Stimulated activated CD8-positive, alpha-beta memory T cell treated with anti-CD3 and anti-CD28 coated beads, Interleukin-2, amount 100 ng/mL, for 1 hour (primary cell): ENCODE measurements at places on chromosomes 4 and X.

DNA sequence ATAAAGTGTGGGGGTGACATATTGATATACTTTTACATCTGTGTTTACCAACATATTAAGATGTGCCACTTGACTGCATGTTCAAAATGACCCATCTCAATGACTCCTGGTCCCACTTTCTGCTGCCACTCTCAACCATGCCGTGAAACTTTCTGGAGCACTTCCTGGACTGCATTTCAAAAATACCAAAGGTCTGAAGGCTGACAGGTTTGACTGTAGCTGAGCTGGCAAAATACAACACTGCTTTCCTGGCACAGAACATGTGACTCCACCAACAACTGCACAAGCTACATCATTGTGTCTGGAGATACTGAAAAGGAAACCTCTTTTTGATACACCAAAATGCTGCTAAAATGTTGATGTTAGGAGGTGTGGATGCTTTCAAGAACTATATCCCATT lies 184.8 kb downstream of the UNC5C start:
- DNase-seq = no peak

DNA sequence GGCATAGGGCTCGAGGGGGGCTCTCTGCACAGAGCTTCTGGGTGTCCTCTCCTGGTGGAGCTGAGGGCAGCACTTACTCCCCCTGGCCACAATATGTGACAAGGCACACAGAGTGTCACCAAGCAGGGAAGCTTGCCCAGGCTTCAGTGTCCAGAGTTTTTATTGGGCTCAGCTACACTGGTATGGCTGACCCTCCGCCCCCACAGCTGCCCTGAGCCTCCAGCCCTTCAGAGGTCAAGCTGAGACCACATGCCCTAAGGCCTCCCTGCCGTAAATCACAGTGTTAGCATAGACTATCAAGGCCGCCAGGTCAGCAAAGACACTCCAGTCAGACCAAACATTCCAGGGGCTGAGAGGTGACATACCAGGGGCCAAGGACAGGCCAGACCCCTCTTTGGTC lies 59.0 kb downstream of the EVC start:
- no peak for DNase-seq

DNA sequence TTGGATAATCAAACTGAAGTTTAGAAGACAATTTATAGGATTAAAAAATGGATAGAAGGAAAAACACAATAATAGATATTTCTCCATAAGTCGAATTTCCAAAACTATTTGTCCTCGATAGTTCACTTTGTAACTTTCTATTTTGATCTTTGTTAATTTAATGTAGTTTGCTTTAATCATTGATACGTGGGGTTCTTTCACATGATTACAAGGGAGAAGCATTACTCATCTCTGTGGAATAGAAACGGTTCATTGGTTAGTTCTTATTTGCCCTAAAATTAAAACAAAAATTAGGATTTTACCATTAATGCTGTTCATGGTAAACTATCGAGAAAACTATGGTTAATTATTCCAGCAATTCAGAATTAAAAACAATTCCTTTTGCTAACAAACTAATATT lies 2.1 kb downstream of the TET2 start:
- DNase-seq = no peak

GRCh38 chr4:100841911-100842310 lies 324.1 kb upstream of the EMCN start:
- DNase-seq = no peak

GRCh38 chrX:129654652-129655546 lies at the start of gene APLN:
APLN (minus strand) TSS chrX:129654956; CDS start chrX:129654630, 326 bp downstream.
- DNase-seq = no peak

- no peak for DNase-seq
Observed at GRCh38 chrX:40166582-40166981, 68.8 kb upstream of the BCOR start.

- DNase-seq = no peak
Observed at GRCh38 chr4:71941001-71941400, 90.8 kb upstream of the NPFFR2 start.

DNA sequence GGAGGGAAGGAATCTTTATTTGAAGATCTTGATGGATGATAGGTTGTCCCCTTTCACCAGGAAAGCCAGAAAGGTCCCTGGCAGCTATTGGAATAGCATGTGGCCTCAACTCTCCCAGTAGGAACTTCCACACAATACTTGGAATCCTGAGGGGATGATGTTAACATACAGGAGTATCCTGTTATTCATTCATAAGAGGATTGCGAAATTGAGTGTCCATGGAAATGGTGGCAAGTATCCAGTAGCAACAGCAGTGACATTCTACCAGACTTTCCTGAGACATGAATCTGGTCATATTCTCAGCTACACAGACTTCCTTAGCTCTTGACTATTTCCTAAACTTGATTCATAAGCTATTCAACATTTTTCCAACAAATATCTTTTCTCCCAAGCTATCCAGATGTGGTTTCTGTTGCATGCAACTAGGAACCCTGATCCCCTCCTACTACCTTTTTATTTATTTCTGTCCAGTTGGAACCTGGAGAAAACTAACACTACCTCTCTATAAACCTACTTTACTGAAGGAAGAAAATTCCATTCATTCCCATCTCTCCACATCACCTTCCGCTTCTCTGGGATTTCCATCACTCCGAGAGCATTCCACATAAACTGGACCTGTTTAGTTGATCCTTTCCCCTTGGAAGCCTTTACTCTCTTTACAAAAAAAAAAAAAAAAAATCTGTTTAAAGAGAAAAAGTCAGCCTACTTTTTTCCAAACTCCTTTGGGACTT lies 101.8 kb downstream of the ANXA5 start:
- DNase-seq = no peak

DNA sequence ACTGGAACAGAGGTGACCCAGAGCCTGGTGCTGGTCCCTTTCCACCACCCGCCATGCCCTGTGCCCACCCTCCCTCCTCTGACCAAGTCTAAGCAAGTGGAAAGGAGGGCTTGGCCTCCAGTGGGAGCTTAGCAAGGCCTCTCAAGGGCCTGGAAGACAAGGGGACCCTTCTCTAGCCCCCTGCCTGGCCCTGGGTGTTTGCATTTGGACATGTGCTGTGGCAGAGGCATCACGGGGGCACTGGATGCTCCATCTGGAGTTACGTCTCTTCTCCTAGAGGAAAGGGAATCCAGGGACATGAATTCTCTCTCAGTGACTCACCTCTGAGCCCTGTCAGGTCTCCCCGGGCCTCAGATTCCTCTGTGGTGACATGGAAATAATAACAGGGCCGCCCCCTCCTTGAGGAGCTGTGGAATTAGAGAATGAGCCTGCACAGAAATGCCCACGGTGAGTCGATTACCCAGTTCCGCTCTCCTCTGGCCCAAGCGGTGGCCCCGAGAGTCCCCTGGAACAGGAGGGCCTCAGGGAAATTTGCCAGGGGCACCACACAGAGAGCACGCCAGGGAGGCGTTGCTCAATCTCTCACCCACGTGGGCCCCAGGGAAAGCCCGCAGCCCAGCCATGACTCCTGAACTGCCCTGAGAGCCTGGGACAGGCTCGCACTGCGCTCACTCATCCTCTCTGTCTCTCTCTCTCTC lies 189.6 kb downstream of the BCOR start:
- DNase-seq = no peak

GRCh38 chr4:55186123-55186522 lies 60.7 kb upstream of the KDR start:
- DNase-seq = no peak

GRCh38 chr4:81796790-81797528 lies 325.3 kb upstream of the RASGEF1B start:
- DNase-seq = no peak

GRCh38 chr4:150079081-150079581 lies 886 bp downstream of the DCLK2 start:
- DNase-seq = no peak

DNA sequence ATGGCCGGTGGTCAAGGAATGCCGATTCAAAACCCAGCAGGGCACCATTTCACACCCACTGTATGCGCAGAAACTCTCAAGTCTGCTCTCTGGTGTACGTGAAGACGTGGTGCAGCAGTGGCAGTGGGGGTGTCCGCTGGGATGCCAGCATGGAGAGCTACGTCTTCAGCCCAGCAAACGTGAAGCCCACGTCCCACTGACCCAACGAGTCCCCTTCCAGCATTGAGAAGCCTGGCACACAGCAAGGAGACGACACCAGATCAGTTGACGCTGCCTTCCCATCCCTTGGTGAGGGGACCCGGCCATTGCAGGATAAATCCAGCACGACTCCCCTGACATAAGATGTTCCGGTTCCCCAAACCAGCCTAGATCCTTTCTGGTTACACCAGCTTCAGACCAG lies 2.2 kb upstream of the PLXNB3 start:
- DNase-seq = no peak

GRCh38 chr4:181538431-181538830 lies 704.8 kb upstream of the TENM3 start:
- DNase-seq = no peak

GRCh38 chr4:152247271-152247975 lies 288.5 kb downstream of the FBXW7 start:
- no peak for DNase-seq

- DNase-seq = no peak
Observed at GRCh38 chr4:109091727-109092409, 210.6 kb downstream of the COL25A1 start.

DNA sequence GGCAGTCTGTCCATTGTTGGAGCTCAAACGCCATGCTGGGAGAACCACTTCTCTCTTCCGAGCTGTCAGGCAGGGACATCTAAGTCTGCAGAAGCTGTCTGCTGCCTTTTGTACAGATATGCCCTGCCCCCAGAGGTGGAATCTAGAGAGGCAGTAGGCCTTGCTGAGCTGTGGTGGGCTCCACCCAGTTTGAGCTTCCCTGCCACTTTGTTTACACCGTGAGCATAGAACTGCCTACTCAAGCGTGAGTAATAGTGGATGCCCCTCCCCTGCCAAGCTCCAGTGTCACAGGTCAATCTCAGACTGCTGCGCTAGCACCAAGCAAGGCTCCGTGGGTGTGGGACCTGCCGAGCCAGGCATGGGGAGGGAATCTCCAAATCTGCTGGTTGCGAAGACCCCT lies 145.7 kb downstream of the VSIG4 start:
- DNase-seq = peak; percentile 2

DNA sequence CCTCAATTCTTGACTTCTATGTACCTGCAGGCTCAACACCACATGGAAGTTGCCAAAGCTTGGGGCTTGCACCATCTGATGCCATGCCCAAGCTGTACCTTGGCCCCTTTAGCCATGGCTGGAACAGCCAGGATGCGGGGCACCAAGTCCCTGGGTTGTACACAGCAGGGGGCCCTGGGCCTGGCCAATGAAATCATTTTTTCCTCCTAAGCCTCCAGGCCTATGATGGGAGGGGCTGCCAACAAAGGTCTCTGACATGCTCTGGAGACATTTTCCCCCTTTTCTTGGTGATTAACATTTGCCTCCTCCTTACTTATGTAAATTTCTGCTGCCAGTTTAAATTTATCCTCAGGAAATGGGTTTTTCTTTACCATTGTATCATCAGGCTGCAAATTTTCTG lies 1428.1 kb downstream of the C4orf33 start:
- no peak for DNase-seq

DNA sequence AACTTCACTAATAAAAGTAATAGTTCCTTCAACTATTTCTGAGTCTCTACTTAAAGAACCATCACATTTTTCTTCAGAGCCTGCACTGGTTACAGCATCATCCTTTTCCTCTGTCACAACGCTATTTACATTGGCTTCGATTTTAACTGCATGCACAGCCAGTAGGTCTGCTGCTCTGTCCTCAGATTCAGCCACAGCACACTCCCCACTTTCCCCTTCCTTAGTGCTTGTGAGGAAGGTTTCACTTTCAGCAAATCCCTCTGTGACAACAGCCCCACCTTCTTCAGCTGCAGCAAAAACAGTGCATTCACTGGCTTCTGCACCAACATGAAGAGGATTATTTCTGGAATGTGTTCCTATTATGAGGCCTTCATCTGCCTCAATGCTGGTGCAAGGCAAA lies 25.7 kb downstream of the BOD1L1 start:
- no peak for DNase-seq

DNA sequence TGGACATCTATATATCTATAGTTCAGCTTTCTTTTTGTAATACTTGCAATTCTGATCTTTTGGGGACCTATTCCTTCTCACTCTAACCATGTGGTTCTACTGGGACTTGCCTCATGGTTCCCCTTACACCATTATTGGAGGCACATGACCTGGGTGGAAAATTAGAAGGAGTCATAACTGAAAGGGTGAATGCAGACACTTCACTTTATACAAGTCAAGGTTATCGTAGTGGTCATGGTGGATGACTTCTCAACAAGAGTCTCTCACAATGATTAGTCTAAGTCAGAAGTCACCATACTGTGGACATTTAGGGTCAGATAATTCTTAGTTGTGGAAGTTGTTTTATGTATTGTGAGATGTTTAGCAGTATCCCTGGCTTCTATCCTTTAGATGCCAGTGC lies 10.5 kb upstream of the EIF4E start:
- no peak for DNase-seq

DNA sequence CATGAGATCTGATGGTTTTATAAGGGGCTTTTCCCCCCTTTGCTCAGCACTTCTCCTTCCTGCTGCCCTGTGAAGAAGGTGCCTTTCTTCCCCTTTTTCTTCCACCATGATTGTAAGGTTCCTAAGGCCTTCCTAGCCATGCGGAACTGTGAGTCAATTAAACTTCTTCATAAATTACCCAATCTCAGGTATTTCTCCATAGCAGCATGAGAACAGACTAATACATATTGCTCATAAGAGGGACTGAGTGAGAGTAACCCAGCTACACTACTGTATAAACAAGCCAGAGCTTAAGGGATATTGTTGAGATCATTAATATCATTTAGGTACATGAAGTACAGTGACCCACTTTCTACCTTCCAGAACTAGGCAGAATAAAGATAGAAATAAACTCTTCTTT lies 102.9 kb downstream of the TEX13A start:
- no peak for DNase-seq

- no peak for DNase-seq
Observed at GRCh38 chrX:45006002-45006800, 133.2 kb downstream of the KDM6A start.

DNA sequence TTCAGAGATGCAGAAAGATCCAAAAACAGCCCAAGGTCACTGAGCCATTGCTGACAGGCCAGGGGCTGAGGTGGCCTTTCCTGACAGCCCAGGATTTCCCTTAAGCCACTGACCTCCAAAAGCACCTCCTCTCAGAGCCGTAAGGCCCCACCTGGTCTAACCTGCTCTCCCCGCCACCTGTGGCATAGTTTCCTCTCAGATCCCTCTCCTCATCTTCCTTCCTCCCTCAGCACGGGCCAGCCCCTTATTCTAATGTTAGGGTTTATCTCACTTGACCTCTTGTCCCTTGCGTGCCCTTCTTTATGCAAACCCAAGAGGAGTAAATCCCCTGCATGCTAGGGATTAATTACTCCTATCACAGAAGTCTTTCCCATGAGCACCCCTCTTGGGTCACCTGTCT lies 113.0 kb downstream of the RBM47 start:
- no peak for DNase-seq

DNA sequence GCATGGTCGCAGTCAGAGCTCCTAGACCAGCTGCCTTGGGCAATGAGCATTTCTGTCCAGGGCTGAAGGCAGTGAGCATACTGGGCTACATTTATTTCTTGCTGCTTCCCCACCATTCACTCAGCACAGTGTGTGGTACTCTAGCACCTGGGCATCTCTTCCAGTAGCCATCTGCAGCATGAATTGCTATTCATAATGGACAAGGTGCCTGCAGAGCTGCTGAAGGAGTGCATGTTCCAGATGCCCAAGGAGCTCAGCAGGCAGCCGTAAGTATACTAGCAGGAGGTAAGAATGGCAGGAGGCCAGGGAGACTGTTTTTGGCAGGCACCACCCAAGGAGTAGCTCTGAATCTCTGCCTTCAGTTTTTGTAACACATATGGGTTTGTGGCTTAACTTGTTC lies 110.4 kb upstream of the RXFP1 start:
- no peak for DNase-seq

- DNase-seq = no peak
Observed at GRCh38 chrX:8960957-8961468, 72.9 kb downstream of the FAM9B start.

GRCh38 chr4:23837371-23837770 lies 52.5 kb downstream of the PPARGC1A start:
- DNase-seq = no peak
